ENCODE measurements at places on chromosomes 3 and 15. TPM values are rescaled to one million over a fixed set of nuclear protein-coding genes. Genes with fewer than 3 reads are reported as not detected.

The SPTBN5 gene
- total RNA-seq, result 15.2 TPM

The KLHL24 gene
- total RNA-seq, result 65.7 TPM

The RETNLB gene
- total RNA-seq, result not detected

The THAP10 gene
- 2.8 TPM for total RNA-seq

The C3orf70 gene
- total RNA-seq, result 0.67 TPM

The NMB gene
- total RNA-seq, result 4.6 TPM

The RBP2 gene
- total RNA-seq, result not detected

The GOLGA6D gene
- total RNA-seq, result not detected

The SMARCC1 gene
- 76.1 TPM for total RNA-seq

The PARP9 gene
- 9.6 TPM for total RNA-seq

The PRTG gene
- 2.3 TPM for total RNA-seq

The TGM5 gene
- not detected for total RNA-seq

The TERC gene
- 245 TPM for total RNA-seq

The A4GNT gene
- not detected for total RNA-seq

The NEK10 gene
- 11.6 TPM for total RNA-seq

The BTLA gene
- under 0.01 TPM for total RNA-seq

The IL12A gene
- total RNA-seq, result 0.33 TPM

The LRRC31 gene
- total RNA-seq, result not detected

The MUC20 gene
- total RNA-seq, result 2.0 TPM

The RARB gene
- 4.2 TPM for total RNA-seq

The CKMT1B gene
- not detected for total RNA-seq

The MCF2L2 gene
- 1.2 TPM for total RNA-seq

The OIP5 gene
- total RNA-seq, result 4.2 TPM

The DUOXA1 gene
- not detected for total RNA-seq

The MKRN3 gene
- under 0.01 TPM for total RNA-seq

The ITGA11 gene
- total RNA-seq, result 2.6 TPM

The ANO10 gene
- 44.9 TPM for total RNA-seq

The CDHR4 gene
- not detected for total RNA-seq

The MAP1A gene
- 0.65 TPM for total RNA-seq

The GPR149 gene
- not detected for total RNA-seq

The NANOGP8 gene
- total RNA-seq, result 0.38 TPM

The KLHL40 gene
- not detected for total RNA-seq

The GATA2 gene
- 30.1 TPM for total RNA-seq

The GOLGA6L4 gene
- 2.0 TPM for total RNA-seq

The CHRM5 gene
- total RNA-seq, result not detected

The STRIT1 gene
- not detected for total RNA-seq

The PAK6 gene
- not detected for total RNA-seq

The OGG1 gene
- 27.8 TPM for total RNA-seq

The HYKK gene
- 1.8 TPM for total RNA-seq

The HYAL1 gene
- 2.8 TPM for total RNA-seq

The CYP8B1 gene
- total RNA-seq, result not detected

The AGBL1 gene
- total RNA-seq, result under 0.01 TPM

The TMEM158 gene
- total RNA-seq, result 1.9 TPM
